ENCODE measurements at places on chromosomes 7 and 10.

GRCh38 chr7:8938044-8938805, 504.8 kb downstream of the NXPH1 start:
- DNase-seq, result no peak

GRCh38 chr10:74335501-74335900, 184.5 kb downstream of the ADK start:
- no peak for DNase-seq

- DNase-seq, result no peak
These were observed 1231.1 kb upstream of the CELF2 start for GRCh38 chr10:9786576-9786975.

DNA sequence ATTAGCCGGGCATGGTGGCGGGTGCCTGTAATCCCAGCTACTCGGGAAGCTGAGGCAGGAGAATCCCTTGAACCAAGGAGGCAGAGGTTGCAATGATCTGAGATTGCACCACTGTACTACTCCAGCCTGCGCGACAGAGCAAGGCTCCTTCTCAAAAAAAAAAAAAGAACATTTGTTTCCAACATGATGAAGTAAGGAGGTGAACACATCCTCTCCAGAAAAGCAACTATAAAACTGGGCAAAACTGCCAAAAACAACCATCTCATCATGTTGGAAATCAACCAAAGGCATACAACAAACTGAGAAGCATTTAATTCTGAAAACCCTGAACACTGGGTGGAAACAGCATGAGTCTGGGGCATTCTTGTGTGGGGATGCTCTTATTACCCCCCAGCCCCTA, 14.3 kb downstream of the PRTFDC1 start:
- no peak for DNase-seq

- DNase-seq, result no peak
These were observed 1074.3 kb downstream of the KCNMA1 start for GRCh38 chr10:76563286-76563685.

DNA sequence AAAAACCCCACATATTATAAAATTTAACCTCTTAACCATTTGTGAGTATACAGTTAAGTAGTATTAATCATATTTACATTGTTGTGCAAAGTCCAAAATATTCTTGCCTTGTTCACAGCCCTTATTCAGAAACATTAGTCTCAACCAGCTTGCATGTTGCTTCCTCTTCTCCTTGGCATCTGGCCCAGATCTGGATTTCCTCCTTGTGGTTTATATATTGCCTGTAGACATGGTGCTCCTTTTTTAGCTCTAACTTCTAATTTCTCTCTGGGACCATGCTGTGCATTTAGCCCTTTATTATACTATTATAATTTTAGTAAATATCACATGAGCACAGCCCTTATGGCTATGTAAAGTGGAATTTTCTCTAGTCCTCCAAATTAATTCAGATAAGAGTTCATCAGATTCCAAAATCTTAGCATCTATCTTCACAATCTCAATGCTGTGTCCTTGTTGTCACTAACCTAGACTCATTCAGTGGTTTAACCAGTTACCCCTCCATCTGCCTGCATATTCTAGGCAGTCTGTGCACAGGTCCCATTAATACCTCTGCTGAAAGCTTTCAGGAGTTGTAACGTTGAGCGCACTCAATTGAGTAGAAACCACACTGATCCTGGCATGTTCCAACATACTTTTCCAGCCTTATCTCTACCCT, 7.9 kb downstream of the CPED1 start:
- DNase-seq, result peak; percentile 32
